ENCODE measurements at places on chromosomes 3 and 15.
A peak's percentile ranks its signal among the peaks of the same experiment; 100 is the strongest.

DNA sequence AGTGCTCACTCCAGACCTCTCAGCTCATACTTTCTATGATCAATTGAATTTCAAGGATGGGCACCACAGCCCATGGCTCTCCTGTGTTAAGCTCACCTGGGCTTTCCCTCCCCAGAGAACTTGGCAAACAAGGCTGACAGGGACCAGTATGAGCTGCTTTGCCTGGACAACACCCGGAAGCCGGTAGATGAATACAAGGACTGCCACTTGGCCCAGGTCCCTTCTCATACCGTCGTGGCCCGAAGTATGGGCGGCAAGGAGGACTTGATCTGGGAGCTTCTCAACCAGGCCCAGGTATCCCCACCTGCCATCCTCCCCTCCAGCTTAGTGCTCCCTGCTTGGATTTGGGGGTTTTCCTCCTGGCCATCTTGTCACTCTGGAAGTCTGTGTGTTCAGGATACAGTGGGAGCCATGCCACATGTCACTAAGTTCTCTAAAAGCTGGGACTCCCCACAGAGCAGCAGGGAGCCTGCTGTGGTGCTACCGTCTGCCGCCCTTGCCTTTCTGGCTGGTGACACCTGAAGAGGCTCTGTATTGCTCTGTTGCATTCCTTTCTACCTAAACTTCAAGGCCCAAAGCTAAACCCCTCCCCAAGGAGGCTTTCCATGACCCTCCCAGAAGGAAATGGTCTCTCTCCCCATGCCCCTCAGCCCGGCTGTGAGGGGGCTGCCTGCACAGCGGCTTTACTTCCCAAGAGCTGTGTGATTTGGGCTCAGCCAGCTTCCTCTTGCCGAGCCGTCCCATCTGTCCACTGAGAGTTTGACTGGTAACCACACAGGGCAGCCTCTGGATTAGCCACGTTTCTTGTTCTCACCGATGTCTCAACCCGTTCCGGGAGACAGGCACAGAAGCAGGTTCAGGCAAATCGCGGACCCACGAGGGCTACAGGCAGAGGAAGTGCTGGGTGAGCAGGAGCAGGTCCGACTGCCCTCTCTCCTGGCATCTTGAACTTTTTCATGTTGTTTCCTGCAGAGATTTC, 10.8 kb downstream of the TF start:
- no peak for DNase-seq

DNA sequence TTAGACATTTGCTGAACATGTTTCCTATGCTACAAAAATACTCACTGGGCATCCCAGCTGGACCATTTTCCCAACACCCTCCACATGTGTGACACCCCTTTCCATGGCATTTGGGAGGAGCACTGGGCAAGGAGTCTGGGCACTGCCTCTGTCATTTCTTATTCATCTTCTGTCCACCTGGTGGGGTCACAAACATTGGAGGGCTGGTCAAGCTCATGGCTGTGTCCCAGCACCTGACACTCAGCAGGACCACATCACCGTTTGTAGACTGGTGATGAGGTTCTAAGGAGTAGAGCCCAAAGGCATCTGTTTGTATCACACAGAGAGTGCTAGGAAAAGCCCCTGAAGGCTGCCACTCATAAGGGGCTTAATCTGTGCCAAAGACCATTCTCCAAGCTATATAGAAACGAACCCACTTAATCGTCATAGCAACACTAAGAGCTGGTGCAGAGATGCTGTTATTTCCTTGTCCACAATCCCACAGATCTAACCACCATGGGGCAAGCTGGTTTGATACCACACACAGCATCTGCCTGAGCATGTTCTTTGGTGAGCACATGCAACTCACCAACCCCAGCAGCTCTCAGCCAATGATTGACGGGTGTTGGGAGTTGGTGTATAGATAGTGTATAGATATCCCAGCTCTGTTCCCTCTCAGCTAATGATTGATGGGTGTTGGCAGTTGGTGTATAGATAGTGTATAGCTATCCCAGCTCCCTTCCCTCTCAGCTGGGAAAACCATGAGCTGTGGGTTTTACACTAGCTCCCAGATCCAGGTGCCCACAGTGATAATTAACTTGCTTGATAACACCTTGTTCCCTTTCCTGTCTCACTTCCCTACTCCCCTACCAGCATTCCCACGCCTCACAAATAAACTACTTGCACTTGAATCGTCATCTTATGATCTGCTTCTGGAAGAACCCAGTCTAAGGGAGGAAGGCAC, 42.7 kb upstream of the ATP2B2 start:
- DNase-seq: no peak

DNA sequence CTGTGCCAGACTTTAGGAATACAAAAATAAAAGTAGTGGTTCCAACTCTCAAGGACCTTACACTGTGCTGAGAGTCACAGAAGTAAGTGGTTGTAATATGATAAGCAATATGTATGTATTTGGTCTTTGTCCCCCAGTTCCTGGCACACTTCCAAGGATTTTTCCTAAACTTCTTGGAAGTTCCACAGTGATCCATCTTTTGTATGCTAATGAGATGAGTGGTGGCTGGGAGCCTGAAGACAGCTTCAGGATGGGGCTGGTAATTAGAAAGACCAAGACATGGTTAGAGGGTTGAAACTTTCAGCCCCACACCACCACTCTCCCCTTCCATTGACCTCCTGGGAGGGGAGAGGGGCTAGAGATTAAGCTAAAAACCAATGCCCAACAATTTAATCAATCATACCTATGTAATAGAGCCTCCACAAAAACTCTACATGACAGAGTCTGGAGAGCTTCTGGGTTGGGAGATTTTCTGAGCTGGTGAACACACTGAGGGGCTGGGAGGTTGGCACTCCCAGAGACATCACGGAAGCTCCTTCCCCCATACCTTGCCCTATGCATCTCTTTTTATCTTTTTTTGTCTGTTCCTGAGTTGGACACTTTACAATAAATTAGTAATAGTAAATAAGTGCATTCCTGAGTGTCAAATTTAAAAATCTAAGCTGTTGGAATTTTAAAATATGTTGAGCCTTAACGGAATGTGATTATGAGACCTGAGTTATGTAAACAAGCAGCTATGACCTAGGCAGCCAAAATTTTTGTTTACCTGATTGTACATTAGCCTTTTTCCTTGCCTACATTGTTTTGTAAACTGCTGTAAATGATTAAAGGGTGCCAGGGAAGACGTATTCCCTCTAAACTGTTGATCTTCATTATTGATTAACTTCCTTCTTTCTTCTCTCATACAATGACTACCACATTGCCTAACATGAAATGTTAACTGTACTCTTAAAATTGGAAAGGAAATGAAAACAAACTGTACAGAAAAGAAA, 24.3 kb downstream of the CD200R1L start:
- DNase-seq: no peak

DNA sequence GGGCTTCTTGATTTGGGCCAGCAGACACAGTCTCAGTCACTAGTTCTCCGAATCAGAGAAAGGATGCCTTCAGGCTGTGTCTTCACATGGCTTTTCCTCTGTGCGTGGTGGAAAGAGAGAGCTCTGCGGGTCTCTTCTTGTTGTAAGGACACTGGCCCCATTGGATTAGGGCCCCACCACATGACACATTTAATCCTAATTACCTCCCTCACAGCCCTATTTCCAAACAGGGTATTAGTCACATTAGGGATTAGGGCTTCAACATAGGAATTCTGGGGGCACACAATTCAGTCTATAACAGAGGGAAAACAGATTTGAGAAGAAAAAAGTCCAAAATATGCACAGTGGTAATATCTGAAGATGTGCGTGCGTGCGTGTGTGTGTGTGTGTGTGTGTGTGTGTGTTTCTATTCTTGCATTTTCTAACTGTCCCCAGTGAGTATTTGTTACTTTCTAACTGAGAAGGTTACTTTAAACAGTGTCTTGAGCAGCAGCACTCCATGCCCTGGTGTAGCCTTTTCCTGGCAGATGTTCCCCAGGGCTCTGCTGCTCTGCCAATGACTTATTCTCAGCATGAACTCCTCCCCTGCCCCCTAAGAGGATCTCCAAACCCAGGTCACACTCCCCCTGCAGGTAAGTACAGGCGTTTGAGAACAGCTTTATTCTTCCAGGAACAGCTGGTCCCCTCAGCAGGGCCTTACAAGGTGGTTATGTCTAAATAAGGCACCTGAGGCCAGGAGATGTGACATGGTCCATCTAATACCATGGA, 72.9 kb downstream of the RPL39L start:
- peak; percentile 34 for DNase-seq

DNA sequence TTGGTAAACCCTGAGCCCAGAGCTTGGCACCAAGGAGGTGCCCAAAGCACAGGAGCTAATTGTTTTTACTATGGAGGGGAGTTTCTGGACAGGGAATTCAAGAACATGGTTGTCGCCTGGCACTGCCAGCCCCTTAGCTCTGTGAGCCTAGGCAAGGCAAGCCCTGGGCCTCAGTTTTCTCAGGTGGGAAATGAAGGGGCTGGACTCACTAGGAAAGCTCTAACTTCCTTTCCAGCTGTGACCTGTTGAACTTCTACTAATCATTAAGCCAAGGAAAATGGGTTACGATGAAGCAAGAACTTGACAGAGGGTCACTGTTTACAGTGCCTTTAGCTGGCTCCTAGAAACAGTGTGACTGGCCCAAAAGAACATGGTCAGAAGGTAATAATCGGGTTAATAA, 277.2 kb downstream of the SHQ1 start:
- DNase-seq: no peak

DNA sequence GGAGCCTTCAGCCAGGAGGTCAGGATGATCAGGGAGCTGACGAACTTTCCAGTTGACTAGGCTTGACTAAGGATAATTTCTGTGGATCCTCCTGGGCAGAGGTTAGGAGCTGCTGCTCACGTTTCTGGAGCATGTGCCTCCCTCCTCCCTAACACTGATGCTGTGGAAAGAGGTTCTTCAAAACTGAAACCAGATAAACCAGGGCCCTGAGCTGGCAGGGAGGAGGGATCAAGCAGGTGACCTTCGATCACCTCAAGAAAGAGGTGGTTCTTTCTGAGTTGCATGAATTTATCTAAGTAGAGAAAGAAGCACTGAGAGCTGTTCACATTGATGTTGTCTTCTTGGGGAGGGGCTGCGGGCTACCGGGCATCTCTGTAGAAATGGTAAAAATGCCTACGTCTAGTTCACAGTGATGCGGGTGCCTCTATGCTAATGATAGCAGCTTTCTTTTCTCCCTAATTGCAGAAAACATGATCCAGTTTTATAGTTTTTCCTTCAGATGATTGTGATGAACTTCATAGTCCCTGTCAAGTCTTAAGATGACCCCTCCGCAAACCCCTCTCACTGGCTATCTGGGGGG, 332.7 kb upstream of the LRRFIP2 start:
- DNase-seq: no peak

GRCh38 chr15:60574801-60575631, 96.1 kb upstream of the ICE2 start:
- DNase-seq: no peak

- no peak for DNase-seq
Observed at GRCh38 chr15:50880206-50880605, 28.3 kb upstream of the AP4E1 start.

GRCh38 chr3:33364531-33365128, 75.6 kb downstream of the UBP1 start:
- DNase-seq: no peak

DNA sequence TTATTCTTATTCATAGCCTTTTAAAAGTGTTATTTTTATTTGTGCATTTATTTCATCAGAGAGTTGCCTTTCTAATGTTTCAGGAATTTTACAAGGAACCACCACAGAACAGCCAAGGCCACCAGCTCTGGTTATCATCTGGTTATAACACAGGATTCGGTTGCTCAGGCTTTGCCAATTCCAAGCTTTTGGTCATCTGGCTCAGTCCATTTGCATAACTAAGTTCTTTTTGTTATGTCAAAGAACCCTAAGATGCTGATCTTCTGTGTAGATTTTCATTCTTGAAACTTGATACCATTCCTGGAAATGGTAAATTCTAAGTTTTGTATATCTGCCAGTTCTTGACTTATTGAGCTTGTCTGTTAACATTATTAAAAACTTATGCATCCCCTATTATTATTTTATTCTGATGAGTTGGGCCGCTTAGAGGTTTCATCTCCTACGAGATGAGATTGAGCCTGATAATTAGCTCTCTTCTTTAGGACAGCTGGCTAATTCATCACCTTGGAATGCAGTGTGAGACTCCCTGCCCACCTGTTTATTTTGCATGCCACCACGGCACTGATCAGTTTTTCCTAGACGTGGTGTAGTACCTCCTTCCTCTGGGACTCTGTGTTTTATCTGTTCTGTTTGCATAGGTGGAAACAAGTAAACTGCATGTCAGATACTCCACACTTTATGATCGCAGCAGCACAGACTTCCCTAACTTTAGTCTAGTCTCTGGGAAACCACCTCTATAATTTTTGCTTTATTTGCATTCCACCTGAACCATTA, 264.8 kb downstream of the SLCO3A1 start:
- no peak for DNase-seq

- no peak for DNase-seq
Observed at GRCh38 chr15:41893422-41894250, at the start of gene SPTBN5. TSS of gene SPTBN5 (minus strand) at chr15:41894053. CDS start at chr15:41893497, 556 bp downstream.

GRCh38 chr3:23479026-23479425, 275.9 kb downstream of the UBE2E2 start:
- DNase-seq: no peak

DNA sequence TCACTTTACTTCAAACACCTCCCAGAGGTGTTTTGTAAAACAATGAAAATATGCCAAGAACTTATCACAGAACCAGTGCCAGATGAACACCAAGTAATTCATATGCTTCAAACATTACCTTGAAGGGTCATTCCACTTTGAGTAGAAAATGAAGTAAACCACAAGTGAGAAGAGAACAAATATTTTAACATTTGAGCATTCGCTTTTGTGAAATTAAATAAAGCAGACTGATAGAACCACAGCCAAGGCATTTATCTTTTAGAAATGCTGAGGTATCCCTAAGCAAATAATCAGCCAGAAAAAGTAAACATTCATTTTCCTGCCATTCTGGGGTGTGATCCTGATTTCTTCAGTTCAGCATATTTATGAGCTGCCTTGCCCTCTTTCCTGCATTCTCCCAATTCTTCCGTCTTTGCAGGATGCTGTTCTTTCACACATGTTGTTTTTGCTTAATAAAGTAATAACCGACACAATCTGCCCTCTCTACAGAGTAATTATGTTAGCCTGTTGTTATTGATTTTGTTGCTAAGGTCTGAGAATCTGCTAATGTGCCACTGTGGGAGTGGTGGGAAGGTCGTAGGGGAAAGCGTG, 235.6 kb upstream of the TGFBR2 start:
- DNase-seq: no peak

DNA sequence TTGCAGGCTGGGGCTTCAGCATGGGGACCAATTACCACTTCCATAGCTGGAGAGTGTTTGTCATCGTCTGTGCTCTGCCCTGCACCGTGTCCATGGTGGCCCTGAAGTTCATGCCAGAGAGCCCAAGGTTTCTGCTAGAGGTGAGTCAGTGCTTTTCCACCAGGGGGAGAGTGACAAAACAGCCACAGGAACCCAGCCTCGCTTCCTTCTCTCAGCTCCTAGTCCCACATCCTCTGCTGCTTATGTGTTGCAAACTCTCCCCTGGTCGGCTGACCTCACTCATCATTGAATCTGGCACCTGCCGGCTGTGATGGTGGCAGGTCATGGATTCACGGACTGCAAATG, 158.3 kb downstream of the SV2B start:
- DNase-seq: no peak
